ENCODE measurements at places on chromosomes 4 and X.

DNA sequence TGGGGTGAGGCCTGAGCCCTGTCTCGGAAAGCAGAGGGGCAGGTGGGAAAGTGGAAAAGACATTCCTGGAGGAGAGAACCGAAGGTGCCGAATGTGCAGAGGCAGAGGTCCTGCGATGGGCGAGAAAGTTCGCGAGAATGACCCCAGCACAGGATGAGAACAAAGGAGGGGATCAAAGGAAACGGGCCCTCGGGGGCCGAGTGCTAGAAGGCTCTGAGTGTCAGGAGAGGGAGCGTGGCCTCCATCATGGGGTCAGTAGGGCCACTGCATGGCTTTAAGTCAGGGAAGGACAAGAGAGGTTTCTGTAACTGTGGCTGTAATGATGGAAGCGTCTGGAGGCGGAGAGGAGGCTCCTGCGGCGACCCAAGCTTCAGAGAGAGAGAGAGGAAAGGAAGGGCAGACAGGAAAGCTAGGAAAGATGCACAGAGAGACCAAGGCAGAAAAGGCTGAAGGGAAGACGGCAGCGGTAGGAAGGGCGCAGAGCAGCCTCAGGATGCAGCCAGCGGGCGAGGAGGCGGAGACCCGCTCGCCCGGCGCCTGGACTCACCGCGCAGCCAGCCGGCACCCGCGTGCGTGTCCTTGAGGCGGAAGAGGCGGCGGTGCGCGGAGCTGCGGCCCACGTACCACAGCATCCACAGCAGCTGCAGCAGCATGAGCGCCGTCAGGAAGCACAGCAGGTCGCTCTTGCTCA, 669 bp downstream of the OTOP1 start:
- no peak for DNase-seq

- DNase-seq, result no peak
These were observed 218.9 kb upstream of the PPP1R2C start for GRCh38 chrX:42996861-42997260.

- no peak for DNase-seq
These were observed 611.8 kb downstream of the SPOCK3 start for GRCh38 chr4:166622425-166622977.

GRCh38 chrX:87515836-87516235, 1.8 kb upstream of the KLHL4 start:
- no peak for DNase-seq

DNA sequence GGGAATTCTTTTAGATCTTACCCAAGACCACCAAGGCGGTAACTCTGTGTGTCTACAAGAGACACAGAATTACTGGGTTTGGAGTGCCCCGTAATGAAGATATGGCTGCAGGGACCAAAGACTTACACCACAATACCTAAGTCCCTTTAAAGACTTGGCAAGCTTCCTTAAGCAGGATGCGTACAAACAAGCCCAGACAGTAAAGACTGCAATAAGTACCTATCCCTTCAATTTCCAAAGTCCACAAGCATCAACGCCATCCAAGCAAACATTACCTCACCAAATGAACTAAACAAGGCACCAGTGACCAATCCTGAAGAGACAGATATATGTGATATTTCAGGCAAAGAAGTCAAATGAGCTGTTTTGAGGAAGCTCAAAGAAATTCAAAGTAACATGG, 42.3 kb upstream of the RNF128 start:
- no peak for DNase-seq

GRCh38 chr4:22372986-22373385, 142.9 kb downstream of the ADGRA3 start:
- DNase-seq, result no peak

DNA sequence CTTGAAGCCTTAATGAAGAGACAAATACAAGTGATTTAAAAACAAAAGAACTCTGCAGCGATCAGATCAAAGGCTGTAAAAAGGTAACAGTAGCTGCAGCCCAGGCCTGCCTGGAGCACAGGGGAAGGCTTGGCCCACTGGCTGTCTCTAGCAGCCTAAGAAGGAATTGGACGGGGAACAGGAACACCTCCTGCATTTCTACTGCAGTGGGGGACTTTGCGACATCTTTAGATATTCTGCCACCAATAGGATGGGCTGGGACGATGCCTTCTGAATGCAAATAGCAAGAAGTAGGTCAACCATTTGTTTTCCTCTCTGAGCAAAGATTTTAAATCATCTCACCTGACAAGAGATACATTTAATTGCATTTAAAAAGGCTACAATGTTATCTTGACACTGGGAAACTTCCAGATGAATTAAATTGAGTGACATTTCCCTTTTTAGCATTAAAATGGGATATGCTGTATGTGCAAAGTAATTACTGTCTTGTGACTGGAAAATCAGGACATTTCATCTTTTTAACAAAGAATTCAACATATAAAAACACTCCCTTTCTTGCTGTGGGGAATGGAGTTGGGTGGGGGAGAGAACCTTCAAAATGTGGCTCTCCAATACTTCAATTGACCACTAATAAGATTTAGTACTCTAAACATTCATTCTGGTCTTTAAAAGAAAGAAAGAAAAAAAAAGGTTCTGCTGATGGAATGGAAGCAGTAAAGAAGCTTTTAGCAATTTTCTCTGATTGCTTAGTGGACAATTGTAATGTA, 70.0 kb downstream of the NYX start:
- no peak for DNase-seq

DNA sequence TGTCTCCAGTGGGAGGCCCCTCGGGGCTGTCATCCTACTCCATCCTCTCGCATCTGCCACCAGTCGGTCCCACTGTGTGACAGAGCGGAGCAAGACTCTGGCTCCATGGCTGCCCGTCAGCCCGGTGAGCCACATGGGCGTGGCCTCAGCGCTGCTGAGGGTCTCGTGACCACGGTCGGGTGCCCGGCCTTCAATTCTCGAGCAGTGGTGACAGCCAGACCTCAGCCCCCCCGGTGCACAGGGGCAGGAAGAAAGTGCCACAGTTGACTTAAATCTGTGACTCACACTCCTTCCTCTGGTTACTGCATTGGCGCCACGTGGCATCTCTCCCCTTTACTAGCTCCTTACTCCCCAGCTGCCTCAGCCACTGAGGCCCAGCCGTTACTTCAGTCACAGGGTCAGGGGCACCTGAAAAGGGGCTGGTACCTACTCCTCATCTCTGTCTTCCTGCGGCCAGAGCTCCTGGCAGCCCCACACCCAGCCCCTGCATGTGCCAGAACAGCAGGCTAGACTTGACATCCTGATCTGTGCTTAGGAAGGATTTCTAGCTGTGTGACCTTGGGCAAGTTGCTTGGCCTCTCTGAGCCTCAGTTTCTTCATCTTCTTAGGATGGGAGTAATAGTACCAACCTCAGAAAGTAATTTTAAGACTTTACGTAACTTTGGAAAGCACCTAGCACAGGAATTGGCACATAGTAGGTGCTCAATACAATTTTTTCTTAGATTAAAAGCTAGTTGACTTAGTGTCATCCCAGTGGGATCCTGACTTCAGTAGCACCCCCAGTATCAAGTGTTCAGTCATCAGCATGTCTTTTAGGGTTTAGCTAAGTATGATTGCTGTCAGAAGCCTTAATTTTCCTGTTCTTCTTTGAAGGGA, 66.1 kb downstream of the TNIP2 start:
- DNase-seq, result no peak

DNA sequence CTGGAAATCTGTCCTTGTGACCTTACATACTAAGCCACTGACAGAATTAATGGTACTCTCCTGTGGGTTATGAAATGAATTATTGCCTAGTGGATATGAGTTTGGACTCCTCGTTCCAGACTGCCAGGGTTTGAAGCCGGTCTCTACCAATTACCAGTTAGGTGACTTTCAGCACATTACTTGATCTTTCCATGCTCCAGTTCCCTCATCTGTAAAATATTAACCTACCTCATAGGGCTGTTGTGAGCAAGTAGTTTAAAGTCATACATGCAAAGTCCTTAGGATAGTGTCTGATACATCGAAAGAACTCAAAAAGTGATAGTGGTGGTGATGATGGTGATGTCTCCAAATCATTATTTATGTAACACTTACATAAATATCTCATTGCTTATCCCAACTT, 373.5 kb upstream of the ARX start:
- DNase-seq, result no peak

- no peak for DNase-seq
These were observed 81.6 kb downstream of the KDM6A start for GRCh38 chrX:44954562-44954961.

GRCh38 chr4:106273831-106274230, 42.2 kb downstream of the TBCK start:
- DNase-seq, result no peak

DNA sequence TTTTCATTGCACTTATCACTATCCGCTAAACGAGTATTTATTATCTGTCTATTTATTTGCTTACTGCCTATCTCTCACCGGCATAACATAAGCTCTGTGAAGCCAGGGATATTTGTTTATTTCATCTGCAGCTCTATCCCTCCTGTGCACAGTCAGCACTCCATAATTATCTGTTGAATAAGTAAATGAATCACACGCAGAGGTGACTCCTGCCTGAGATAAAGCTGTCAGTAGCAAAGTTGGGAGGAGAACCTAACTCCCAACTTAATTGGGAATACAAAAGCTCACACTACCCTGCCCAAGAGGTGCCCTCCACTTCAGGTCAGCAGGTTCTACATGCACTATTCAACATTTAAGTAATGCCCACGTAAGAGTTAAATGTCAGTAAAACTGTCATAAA, 85.7 kb downstream of the CORIN start:
- DNase-seq, result no peak

DNA sequence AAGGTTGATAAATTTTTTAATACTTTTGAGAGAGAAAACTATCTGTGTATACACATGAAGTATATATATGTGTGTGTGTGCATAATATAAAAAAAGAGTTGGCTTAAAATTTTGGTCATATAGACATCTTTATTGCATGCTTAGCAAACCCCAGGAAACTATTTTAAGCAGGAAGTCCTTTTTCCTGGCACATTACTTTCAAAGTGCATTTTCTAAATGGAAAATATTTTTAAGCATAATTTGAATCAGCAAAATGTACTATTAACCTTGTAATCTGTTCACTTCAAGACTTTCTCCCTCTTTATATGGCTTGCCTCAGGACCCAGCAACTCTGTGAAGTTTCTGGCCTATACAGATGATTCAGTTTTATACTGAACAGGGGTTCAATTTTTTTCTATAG, 106.3 kb downstream of the CDS1 start:
- DNase-seq, result no peak

GRCh38 chr4:52869196-52869595, 7.1 kb downstream of the RASL11B start:
- no peak for DNase-seq

DNA sequence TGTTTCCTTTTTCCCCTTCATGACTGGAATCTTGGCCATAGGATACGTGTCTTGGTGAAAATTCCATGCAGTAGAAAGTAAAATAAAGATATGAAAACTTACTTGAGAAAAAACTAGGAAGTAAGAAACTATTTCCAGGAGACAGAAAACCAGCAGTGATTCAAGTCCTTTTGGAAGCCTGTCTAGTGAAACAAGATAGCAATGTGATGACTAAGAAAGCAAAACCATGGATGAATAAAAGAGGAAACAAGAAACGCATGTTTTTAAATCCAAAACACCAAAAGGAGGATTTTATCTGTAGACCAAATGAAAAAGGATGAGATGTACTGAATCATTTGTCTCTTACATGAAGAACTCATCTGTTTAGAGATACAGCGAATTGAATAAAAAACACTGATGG, 1430.0 kb downstream of the ARAP2 start:
- DNase-seq, result no peak

GRCh38 chrX:5549512-5549911, 679.2 kb downstream of the NLGN4X start:
- no peak for DNase-seq

- no peak for DNase-seq
These were observed 79.5 kb upstream of the MBNL3 start for GRCh38 chrX:132568291-132568690.

- DNase-seq, result no peak
These were observed 59.4 kb downstream of the REPS2 start for GRCh38 chrX:17005712-17006368.

DNA sequence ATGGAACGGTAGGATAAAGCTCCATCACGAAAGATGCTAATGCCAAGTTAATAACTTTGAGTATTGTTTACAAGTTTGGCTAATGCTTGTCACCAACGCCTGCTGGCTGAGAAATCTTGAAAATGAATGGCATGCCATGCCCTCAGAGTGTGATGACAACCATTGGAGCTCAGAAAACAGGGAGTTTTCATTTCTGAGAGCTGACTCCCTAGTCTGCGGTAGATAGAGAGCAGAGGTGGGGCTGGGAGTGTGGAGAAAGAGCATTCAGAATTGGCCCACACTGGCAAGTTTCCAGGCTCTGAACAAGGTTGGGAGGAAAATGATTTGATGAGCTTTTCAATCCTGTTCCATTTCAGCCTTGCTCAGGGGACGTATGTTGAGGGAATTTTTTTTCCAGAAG, 183.9 kb downstream of the CPEB2 start:
- no peak for DNase-seq

DNA sequence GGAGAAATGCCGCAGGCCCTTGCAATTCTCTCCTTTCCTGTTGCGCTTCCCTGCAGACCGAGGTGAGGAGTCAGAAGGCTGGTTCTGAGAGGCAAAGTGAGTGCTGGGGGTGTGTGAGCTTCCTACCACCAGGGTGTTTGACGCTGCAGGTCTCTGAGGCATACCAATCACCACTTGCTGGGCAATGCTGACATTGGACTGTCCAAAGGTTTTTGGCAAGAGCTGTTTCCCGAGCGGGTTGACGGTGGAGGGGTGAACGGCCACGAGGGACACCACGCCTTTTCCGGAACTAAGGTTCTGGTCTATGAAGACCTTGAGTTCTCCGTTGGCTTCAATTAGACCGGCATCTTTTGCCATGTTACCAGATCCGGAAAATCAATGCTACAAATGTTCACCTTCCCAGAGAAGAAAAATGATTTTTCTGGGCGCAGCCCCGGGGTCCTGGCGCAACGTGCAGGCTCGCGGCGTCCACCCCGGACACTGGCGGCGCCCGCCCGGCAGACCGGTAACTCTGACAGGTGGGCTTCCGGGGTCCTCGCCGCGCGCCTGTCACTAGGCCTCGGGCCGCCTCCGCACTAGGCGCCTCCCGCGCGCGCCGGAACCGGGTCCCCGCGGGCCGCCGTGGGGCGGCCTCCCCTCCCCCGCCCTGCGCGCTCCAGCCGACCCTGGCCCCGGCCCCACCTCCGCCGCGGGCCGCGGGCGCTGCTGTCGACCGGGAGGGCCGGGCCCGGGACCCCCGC, 44.9 kb upstream of the FAM47C start:
- no peak for DNase-seq

Measured in HepG2 (cell line).